Left forelimb (tissue), 1 donor: ENCODE measurements at places on chromosomes 12 and 14.

GRCh38 chr14:90820958-90821357 is 4.7 kb upstream of the TTC7B start:
- DNase-seq, result no peak

DNA sequence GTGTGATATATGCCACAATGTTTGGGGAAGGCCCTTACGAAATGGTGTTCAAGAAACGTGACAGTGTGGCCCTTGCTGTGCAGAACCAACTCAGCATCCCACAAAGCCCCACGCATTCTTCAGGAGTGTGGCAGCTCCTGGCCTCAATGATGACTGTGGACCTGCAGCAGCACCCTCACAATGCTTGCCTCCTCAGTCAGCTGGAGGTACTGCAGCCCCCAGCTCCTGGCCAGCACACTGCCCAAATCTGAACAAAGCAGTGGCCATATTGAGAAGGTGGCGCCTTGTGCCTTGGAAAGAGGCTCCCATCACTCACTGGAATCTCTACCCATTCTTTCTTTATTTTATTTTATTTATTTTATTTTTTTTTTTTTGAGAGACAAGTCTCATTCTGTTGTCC is 10.4 kb downstream of the POLE2 start:
- DNase-seq, result no peak

- no peak for DNase-seq
Observed at GRCh38 chr12:99529966-99530365, 117.6 kb upstream of the GARIN6 start.

GRCh38 chr12:68919581-68920239 is 13.3 kb downstream of the CPM start:
- no peak for DNase-seq

GRCh38 chr12:88562846-88563582 is 17.3 kb downstream of the KITLG start:
- no peak for DNase-seq

DNA sequence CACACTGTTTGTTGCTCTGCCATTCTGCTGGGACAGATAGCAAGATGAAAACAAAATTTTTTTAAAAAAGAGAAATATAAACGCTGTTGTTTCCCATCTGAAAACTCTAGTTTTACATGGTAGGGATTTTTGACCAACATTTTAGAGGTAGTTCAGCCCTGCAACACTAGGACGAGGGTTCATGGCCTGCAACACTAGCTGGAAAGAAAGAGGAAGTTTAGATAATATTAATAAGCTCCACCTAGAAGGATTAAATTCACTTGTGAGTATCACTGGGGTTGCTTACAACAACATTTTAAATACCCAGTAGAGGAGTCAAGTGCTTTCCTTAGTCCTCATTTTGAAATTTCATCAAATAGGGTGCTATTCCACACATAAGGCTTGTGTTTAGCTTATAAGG is 68.2 kb downstream of the SRGAP1 start:
- no peak for DNase-seq

- no peak for DNase-seq
Observed at GRCh38 chr12:109452489-109452888, 24.6 kb downstream of the KCTD10 start.

GRCh38 chr12:112844814-112845565 is 53.4 kb downstream of the RPH3A start:
- DNase-seq, result no peak

DNA sequence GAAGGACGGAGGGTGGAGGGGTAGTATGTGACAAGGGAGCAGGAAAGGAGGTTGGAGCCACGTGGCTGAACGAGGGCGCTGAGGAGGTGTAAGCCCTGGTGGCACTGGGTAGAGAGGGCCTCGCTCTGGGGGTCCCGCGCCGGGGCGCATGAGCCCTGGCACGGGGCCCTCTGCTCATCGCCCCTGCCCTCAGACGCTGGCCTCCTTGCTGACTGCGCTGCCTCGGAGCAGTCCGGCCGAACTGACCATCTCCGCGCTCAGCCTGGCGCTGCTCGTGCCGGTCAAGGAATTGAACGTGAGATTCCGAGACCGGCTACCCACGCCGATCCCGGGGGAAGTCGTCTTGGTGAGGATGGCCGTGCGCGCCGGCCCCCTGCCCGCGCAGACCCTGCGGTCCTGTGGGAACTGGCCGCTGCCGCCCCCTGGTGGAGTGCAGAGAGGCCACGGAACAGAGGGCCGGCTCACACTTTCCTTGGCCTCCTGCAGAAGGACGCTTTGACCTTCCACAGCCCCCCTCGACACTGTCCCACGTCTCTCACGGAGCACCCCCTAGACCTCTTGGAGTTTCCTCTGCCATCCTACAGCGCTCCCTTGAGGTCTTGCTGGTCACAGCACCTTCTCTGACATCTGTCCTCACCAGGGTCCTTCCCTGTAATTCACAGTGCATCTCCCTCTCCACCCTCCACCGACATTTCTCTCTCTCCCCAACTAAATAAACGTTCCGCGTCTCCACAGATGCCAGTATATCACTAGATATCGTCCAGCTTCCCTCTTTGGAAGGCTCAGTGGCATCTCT is 10.5 kb downstream of the ARHGEF25 start:
- peak; percentile 80 for DNase-seq

DNA sequence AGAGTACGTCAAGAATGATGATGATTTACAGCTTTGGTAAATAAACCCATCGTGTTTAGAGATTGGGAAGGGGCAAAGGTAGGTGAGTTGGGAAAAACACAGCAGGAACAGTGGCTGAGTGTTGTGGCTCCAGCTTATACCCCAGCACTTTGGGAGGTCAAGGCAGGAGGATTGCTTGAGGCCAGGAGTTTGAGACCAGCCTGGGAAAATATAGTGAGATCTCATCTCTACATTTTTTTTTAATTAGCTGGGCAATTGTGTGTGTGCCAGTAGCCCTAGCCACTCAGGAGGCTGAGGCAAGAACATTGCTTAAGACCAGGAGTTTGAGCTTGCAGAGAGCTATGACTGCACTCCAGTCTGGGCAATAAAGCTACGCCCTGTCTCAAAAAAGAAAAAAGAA is 77.1 kb downstream of the RASSF9 start:
- no peak for DNase-seq
